ENCODE measurements at places on chromosomes 16 and 17.

DNA sequence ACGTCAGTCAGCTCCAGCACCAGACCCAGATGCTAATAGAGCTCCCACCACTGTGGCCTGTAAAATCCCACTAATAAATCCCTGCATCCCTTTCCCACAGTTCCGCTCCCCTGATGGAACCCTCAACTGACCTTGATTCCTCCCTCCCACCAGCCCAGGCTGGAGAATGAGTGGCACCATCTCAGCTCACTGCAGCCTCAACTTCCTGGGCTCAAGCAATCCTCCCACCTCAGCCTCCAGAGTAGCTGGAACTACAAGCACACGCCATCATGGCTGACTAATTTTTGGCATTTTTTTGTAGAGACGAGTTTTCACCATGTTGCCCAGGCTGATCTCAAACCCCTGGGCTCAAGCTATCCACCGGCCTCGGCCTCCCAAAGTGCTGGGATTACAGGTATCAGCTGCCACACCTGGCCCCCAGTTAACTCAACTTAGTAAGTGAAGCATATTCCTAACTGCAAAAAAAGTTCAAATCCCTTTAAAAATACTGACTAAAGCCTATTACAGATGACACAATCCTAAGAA is 15.6 kb downstream of the USP7 start:
- no peak for DNase-seq

DNA sequence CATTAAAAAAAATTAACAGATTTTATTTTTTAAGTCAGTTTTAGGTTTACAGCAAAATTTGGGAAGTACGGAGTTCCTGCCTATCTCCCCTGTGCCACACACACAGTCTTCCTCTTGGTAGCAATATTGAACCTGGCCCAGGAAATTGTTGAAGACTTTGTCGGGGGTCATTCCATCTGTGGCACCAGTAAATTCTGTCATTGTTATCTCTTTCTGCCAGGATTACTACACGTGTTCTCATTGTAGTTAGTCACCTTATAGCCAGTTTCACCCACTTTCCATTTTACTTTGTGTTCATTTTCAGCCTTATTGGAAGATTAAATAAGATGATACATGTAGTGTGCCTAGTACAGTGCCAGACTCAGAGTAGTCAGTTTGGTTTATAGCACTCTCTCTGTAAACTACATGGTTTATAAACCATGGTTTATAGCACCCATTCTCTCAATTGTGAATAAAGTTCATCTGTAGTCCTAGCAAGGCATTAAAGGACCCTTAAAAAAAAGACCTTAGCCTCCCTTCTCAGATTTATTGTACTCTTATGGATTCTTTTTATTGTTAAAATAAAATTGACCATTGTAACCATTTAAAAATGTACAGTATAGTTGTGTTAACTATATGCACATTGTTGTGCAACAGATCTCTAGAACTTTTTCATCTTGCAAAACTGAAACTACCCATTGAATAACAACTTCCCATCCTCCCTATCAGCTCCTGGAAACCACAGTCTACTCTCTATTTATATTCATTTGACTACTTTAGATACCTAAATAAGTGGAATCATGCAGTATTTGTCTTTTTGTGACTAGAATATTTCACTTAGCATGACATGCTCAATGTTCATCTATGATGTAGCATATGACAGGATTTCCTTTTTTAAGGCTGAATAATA is 36.1 kb downstream of the NLK start:
- DNase-seq = no peak

- no peak for DNase-seq
These were observed 662.5 kb downstream of the CDH11 start for GRCh38 chr16:64459402-64459801.

- DNase-seq = no peak
These were observed 17.2 kb downstream of the SLC16A6 start for GRCh38 chr17:68273722-68274121.

DNA sequence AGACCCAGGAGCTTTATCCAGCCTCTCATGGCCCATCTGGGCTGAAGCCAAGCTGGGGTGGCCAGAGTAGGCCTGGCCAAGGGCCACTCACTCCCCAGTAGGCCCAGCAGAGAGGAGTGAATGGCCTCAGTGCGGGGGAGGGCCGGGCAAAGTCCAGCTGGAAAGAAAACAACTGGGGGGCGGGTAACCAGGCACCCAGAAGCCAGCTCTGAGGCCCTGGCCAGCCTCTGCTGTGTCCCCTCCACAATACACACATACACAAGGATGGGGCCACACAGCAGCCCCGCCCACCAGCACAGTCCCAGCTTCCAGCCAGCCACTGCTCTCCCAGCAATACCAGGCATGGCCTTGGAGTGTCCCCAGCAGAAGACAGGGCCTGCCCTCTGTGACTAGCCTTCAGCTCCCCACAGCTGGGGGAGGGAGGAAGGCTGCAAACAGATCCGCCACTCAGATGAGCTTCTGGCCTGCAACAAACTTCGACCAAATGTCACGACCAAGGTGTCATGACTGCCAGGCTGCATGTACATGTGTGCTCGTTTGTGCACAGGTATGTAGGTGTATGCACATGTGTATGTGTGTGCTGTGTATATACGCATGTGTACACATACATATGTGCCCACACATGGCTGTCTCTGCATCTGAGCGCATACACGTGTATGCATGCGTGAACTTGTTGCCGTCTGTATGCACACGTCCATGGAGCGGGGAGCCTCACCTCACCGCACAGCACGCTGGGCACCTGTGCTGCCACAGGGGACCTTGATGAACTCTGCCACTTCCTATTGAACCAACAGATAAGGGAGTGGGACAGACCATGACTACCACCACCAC is 5.0 kb downstream of the CARHSP1 start:
- no peak for DNase-seq

GRCh38 chr16:3730161-3731125 is 13.1 kb upstream of the TRAP1 start:
- no peak for DNase-seq

- no peak for DNase-seq
These were observed 33.2 kb downstream of the MAP2K6 start for GRCh38 chr17:69447726-69448125.

GRCh38 chr16:31168848-31169247 is 11.1 kb upstream of the FUS start:
- no peak for DNase-seq

GRCh38 chr17:30597776-30598288 is 120.6 kb downstream of the GOSR1 start:
- DNase-seq = no peak

- peak; percentile 41 for DNase-seq
These were observed 1.0 kb downstream of the NOG start for GRCh38 chr17:56594320-56595107.

DNA sequence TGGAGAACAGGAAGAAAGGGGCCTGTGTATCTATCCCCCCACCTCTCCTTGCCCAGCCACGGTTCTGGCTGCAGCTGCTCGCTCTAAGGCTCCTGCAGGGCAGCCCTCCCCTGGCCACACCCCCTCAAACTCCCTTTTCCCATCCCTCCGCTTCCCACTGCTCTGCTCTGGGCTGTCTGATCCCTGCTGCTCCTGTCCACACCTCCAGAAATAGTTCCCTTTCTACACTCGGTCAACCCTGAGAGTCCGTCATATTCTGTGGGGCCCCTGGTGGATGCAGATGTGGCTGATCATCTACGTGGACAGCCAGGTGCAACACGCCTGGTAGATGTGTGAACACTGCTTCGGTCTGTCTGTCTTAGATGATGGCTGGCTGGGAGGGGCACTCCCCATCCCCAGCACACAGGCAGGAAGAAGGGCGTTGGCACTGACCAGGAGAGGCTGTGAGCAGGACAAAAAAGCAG is 19.3 kb upstream of the KRT19 start:
- DNase-seq = no peak

GRCh38 chr16:22353933-22354541 is 20.4 kb downstream of the CDR2 start:
- no peak for DNase-seq

GRCh38 chr17:57833179-57833939 is 16.5 kb downstream of the MRPS23 start:
- DNase-seq = peak; percentile 77

DNA sequence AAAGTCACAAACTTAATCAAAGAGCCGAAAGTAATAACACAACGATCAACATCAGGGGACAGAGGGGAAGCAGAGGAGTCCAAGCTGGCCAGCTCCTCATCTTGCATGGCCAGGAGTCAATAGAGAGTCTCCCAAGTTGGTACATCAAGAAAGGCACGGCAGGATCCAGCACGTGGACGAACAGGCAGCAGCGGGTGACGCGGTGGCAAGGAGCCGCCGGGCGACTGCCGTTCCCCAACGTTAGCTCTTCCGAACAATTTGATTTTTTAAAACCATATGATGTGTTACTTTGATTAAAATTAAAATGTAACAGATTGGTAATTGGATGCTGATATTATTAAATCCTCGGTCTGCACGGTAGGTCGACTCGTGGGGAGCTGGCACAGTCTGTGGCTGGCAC is 81.8 kb upstream of the DOC2B start:
- DNase-seq = no peak

- DNase-seq = no peak
These were observed 3.9 kb upstream of the MARVELD3 start for GRCh38 chr16:71622088-71622487.

DNA sequence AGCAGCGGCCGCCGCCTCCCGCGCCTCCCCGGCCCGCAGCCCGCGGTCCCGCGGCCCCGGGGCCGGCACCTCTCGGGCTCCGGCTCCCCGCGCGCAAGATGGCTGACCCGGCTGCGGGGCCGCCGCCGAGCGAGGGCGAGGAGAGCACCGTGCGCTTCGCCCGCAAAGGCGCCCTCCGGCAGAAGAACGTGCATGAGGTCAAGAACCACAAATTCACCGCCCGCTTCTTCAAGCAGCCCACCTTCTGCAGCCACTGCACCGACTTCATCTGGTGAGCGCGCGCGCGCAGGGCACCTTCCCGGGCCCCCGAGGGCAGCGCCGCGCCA is 258 bp downstream of the PRKCB start:
- DNase-seq = peak; percentile 45

DNA sequence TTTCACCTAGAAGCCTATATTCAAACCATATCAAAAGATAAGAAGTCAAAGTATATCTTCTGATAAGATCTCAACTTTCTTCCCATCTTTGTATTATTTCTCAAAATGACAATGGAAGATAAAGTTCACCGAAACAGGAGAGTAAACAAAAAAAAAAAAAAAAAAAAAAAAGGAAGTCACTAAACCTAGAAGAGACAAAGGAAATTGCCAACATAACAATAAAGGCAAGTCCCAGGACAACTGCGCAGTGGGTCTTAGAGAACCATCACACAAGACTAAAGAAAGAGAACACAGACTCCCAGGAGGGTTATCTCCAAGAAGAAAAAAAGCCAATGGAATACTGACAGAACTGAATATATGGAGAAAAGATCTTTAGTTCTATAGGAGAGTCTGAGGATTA is 65.7 kb downstream of the SMURF2 start:
- no peak for DNase-seq

GRCh38 chr17:17236295-17237025 is 508 bp downstream of the FLCN start:
- DNase-seq = no peak

DNA sequence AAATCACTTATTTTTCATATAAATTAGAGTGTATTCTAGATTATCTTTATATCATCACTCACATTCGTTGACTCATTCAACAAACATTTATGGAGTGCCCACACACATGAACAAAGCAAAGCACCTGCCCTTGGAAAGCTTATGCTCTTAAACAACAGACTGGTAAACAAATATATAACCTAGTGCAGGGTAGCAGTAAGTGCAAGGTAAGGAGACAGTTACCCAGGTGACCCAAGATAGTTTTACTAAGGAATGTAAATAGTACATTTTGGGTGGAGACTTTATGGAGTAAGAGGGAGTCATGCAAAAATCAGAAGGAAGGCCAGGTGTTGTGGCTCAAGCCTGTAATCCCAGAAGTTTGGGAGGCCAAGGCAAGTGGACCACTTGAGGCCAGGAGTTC is 40.4 kb upstream of the HELZ start:
- no peak for DNase-seq

DNA sequence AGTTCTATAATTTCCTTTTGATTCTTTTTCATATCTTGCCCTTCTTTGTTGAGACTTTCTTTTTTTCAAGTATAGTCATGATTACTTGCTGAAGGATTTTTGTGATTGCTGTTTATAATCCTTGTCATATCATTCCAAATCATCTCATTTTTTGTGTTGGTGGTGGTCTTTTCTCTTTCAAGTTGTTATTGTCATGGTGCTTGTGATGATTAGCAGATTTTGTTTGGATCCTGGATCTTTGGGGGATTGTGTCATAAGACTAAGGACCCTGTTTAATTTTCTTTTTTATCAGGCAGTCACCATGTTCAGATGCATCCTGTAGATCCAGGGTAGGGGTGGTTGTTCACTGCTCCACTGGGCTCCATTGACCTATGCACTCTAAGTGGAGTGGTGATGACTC is 254.4 kb upstream of the FOXF1 start:
- no peak for DNase-seq

DNA sequence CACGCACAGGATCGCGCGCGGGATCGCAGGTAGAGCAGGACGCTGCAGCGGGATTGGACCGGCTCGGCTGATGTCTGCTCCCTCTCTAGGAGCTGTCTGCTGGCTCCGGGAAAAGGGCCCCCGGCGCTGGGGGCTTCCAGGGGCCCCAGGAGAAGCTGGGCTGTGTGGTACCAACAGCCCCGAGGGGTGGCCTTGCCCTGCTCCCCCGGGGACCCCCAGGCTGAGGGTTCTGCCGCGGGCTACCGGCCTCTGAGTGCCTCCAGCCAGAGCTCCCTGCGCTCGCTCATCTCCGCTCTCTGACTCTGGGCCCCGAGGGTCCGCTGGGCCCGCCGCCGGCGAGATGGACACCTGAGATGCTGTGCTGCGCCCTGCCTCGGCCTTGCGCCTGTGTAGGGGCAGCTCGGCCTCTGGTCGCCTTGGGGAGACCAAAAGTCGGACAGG is 1.4 kb upstream of the PAQR4 start:
- no peak for DNase-seq

- no peak for DNase-seq
These were observed 22.8 kb downstream of the SNTB2 start for GRCh38 chr16:69209735-69210134.

DNA sequence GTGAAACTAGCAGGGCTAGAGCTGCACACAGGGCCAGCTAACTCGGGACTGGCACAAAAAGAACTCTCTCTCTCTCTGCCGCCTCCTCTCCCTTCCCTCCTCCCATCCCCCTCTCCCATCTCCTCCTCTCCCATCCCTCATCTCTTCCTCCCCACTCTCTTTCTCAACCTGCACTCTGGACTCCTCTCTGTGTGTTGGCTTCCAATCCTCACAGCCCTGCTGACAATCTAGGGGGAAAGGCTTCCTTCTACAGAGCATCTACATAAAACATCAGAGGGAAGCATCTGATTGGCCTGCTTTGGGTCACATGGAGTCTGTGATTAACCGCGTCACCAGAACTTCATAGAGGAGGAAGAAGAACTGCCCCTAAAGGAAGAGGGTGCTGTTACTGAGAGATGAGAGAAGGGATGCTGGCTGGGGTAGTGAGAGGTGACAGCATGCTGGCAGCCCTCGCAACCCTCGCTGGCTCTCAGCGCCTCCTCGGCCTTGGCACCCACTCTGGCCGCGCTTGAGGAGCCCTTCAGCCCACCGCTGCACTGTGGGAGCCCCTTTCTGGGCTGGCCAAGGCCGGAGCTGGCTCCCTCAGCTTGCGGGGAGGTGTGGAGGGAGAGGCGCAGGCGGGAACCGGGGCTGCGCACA is 12.8 kb upstream of the ZFP90 start:
- no peak for DNase-seq
